ENCODE measurements at places on chromosomes 5 and 9.

DNA sequence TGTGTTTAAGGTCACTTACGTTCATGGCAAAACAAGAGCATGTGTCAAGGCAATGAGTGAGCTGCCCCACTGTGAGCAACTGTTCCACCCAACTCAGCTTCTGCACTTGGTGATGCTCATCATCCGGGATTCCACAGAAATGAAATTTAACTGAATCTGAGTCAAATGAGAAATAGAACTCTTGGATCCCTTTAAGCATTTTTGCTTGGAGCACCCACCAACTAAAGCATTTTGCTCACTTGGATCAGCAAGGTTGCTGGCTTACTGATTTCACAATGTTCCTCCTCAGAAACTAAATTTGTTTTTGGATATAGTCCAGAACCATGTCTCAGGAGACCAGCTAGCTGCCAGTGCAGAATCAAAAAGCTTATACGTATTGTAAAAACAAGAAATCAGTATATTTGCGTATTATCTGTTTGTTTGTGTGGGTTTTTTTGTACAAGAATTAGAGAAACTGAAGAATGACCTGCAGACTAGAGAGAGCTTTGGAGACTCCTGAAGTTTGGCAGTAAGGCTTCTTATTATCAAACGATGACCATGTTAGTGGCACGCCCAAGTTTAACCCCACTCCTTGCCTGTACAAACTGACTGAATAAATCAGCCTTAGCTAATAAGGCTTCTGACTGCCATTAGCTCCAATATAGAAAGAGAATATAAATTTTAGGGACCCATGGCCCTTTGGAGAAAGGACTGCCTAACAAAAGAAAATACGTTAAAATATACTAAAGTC lies 153.8 kb upstream of the FST start:
- no peak for DNase-seq

DNA sequence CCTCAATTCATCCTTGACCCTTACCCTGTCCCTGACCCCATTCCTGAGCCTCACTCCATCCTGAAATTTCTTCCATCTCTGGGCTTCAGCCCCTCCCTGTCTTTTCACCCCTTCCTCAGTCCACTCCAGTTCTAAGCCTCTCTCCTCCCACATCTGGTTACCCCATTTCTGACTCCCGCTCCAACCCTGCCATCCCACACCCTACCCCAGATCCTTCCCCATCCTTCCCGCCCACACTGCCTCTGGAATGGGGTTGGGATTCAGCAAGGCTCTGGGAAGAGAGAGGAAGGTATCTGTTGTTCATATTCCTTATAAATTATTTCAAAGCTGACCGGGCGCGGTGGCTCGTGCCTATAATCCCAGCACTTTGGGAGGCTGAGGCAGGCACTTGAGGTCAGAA lies 29.9 kb upstream of the MVB12B start:
- DNase-seq = no peak

GRCh38 chr9:2686911-2687310 lies 30.4 kb upstream of the KCNV2 start:
- no peak for DNase-seq

DNA sequence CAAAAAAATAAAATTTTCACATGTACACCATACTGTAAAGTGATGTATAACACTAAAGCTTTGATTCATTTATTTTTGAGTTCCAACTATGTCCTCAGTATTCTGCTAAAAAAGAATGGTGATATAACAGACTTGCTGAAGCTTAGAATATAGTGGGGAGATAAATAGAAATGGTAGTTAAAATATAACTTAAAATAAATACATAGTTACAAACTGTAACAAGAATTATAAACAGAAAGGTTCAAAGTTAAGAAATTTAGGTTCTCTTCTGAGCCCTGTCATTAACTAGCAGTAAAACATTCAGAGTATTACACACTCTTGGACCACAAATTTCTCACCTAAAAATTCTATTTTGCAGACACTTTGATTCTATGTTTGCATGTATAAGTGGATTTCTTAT lies 392.1 kb downstream of the ANXA1 start:
- no peak for DNase-seq

DNA sequence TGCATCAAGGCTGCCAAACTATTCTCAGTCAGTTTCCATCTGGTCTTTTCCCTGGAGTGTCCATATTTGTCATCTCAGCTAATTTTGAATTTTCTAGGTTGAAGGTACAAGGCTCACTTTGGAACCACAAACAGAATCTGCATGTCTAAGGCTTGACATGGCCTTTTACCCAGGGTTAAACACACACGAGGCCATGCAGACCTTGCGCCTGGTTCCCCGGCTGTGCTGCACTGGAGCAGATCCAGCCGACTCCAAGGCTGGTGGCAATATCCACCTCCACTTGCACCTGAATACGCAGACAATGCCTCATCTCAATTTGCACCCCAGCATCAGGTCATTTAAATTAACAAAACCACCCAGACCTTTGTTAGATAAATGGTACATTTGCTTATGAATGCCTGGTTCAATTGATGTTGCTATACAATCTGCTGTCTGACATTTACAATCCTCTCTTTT lies 276.2 kb downstream of the HSPA4 start:
- no peak for DNase-seq

Measured in stimulated activated CD4-positive, alpha-beta T cell treated with anti-CD3 and anti-CD28 coated beads, TNF-alpha, amount 100 ng/mL, for 1 hour (primary cell).